ENCODE measurements at places on chromosomes 1 and 21.

GRCh38 chr1:12480748-12481362, 137.2 kb downstream of the DHRS3 start:
- no peak for DNase-seq

- DNase-seq, result no peak
Observed at GRCh38 chr1:178613271-178613945, 100.5 kb downstream of the TEX35 start.

- DNase-seq, result no peak
Observed at GRCh38 chr1:110265186-110265585, 55.1 kb downstream of the KCNC4 start.

- no peak for DNase-seq
Observed at GRCh38 chr1:232614811-232615210, 15.1 kb downstream of the SIPA1L2 start.

DNA sequence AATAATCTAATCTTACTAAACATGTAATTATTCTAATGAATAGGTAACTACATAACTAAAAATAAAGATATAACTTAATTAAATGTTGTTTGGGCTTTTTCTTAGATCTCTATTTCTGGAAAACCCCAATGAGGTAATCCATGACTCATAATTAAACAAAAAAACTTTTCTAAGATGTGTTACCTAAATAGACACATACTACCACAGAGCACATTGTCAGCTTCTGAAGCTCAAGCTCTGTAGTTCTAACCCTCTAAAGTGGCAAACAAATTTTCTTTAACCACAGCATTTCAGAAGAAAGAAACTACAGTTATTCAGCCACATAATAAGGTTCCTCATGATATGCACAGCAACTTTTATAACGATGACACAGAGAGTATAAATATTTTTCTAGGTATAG, 4.2 kb downstream of the OR6K3 start:
- no peak for DNase-seq

DNA sequence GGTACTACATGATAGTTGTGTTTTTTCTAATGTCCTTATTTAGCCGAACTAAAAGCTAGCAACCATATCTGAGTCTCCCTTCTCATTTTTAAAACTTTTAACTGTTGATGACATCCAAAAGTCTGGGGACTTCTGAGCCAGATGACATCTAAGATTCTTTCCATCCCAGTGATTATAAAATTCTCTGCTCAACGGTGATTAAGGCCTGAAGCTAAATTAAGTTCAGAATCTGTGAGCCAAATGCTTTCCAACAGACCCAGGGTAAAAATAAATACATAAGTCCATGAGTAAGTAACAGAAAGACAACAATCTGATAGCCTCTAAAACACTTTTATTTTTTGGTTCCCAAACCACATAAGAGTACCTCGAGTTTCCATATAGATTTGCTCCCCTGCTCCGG, 13.1 kb upstream of the PTP4A2 start:
- DNase-seq, result no peak

- no peak for DNase-seq
Observed at GRCh38 chr1:214935258-214935657, 147.3 kb upstream of the KCNK2 start.

DNA sequence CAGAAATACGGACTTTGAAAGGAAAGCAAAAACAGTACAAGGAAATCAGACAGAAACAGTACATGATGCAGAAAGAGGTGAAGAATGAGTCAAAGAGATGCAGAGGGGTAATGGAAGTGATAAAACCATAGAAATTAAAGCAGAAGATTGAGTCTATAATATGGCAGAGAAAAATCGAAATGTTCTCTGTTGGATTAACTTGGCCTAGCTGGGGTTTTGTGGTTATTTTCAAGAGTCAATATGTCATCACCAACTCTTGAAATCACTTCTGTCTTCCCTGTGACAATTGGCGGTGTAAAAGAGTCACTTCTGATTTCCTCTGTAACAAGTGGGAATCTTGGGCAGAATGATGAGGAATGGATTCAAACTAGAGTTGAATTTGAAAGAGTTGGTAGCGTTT, 7.4 kb downstream of the YTHDF2 start:
- DNase-seq, result no peak

DNA sequence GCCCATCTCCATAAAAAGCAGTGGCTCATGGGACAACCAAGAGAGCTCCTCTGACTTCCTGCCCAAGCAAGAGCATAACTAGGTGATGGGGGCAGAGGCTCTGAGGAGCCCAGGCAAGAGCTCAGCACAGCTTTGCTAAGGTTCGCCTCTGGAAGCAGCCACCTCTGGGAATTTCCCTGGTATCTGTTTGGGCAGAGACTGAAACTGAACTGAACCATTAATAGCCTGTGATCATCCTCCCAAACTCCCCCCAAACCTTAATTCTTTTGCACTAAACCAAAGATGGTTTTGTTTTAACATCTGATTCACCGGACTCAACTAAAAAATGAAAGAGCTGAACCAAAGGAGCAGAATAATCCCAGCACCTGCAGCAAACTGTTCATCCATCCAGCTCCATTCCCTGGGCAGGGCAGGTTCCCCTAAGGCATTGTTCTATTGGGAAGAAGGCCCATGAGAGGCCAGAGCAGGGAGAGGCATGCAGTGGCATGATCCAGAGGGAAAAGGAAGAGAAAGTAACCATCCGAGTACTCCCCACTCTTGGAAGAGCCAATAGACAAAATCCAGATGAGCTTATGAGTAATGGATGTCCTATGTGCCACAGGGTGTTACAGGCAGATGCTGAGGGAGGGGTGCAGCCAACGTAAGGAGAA, 77.8 kb upstream of the KAZN start:
- DNase-seq, result no peak

- no peak for DNase-seq
Observed at GRCh38 chr21:46667741-46668380, 32.4 kb downstream of the PRMT2 start.

- no peak for DNase-seq
Observed at GRCh38 chr1:183689762-183690204, 36.7 kb upstream of the APOBEC4 start.

DNA sequence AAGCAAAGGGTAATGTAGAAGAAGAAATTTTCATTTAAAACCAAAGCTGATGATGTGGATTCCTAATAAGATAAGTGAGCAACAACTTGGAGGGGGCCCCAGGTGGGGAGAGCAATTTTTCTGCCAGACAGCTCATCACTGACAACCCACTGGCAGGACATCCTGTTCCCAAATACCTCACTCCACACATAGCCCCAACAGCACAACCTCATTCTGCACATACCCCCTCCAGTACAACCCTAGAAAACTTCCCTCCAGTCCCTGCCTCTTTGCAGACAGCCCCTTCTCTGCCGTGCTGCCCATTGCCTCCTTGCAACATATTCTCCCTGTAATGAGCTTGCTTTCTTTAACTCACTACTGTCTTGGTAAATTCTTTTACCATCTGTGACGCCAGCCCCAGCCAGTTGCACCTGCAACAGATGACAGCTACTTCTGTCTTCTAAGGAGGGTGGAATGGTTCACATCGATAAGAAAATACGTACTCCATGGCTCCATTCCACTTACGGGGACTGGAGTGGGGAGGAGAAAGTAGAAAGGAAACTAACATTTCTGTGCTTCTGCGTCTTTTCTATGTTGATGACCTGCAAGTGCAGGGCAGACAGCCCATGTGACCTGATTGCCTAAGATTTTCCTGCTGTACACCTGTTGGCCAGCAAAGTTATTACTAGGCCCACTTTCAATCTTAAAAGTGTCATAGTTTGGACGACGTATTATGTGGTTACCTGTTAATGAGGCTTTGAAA, 14.7 kb downstream of the RHEX start:
- DNase-seq, result no peak

GRCh38 chr21:34039678-34040382, 33.5 kb upstream of the MRPS6 start:
- DNase-seq, result no peak

DNA sequence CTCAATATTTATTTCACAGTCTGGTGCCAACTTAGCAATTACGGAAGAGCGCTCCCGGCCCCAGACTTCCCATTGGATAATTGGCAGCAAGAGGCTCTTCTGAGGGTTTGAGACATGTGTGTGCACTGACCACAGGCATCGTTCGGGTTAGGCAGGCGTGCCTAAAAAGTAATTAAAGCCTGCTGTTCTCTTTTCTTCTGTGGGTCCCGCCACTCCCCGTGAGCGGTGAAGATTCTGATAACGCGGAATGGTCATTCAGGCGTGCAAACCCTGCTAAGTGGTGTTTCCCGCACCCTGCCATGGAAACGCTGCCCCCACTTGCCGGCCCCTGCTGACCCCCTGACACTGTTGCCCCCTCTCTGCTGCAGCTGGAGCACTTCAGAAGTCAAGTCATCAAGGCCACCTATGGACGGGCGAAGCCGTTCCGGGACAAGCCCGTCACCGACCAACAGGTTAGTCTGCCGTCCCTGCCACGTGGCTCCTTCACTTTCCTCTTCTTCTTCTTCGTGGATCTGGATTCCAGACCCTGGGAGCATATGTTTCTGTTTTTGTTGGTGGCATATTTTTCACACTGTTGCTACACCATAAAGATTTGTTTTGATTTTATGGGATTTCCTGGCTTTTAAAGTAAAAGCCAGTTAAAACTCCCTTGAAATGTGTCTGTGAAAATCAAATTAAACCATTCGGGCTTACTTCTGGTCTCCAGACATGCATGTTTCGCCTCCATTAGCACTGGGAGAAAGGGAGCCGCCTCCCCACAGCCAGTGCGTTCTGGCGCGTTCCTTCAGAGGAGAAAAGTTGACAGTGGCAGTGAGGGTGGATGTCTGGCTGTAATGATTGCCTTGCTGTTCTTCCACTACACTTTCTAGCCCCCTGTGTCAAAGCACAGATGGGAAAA, 79.9 kb downstream of the FHAD1 start:
- DNase-seq, result no peak

DNA sequence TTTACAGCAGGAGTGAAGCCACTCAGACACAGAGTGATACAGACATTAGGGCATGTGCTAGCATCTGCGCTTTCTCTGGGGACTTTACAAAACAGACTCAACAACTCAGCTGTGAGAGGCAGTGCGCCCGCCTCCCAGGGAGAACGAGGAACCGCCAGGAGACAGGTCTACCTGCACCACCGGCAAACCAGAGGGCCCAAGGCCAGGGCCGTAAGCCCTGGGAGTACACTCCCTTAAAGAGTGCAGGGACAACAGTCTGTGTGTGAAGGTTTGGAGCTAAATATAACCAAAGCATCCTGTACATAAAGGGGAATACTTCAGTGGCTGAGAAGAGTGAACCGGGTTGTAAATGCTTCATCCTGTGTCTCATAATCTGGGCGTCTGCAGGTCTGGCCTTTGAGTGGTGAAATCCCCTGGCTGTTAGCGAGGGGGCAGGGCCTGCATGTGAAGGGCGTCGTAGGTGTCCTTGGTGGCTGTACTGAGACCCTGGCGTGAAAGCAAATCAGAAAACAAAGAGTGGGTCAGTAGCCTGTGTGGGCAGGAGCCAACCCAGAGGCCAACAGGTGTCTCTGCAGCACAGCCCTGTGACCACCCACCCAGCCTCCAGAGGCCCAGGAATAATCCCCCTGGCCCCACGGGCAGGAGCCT, 86.9 kb downstream of the CD247 start:
- no peak for DNase-seq

DNA sequence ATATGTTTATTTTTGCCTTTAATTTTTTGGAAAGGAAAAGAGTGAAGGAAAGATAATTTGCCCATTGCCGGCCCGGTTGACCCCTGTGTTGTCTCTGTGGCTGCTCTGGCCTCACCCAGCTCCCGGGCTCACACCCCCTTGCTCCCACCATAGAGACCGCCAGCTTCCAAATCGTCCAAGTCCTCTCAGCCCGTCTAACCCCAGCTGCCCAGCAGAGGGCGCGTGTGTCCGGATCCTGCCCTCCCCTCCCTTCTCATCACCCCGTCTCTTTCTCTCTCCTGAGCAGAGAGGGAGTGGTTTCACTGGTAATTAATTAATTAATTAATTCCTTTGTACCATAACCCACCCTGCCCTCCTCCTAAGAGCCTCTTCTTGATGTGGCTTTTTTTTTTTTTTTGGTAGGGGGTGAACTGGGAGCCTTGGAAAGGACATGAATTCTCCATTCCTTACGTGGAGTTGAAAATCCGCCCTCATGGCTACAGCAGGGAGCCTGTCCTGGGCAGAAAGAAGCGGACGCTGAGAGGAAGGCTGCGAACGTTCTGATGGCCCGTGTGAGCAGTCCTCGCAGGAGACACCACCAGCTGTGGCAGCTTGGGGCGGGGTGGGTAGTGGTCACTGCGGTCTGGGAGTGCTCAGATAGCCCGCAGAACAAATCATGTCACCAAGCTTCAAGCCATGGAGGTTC, 45.9 kb downstream of the KIAA0040 start:
- peak; percentile 68 for DNase-seq

GRCh38 chr1:93960641-93961147, 51.5 kb upstream of the GCLM start:
- DNase-seq, result no peak

DNA sequence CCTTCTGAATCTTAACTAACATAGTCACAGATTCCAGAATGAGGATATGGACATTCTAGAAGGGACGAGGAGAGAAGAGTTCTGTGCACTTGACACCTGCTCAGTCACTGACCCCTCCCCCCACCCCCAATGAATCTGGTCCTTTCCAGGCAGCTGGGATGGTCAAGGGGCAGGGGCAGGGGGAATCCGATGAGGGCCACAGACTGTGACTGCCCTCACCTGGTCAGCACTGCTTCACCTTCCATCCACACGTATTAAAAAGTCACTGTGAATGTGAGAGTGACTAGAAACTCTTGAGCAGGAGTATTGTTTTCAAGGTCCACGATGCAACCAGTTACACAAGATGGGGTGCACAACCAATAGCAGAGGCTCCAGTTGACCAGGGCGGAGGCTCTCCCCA, 9.5 kb upstream of the PRAMEF12 start:
- DNase-seq, result no peak

GRCh38 chr1:96520579-96520947, 201.0 kb upstream of the PTBP2 start:
- no peak for DNase-seq

- no peak for DNase-seq
Observed at GRCh38 chr1:178189814-178190213, 95.9 kb downstream of the RASAL2 start.

- DNase-seq, result no peak
Observed at GRCh38 chr1:93824834-93825233, 54.2 kb downstream of the DNTTIP2 start.

- no peak for DNase-seq
Observed at GRCh38 chr21:18252680-18253079, 8.0 kb downstream of the CHODL start.

- peak; percentile 89 for DNase-seq
Observed at GRCh38 chr1:27284425-27285273, 37.3 kb upstream of the TMEM222 start.

- DNase-seq, result no peak
Observed at GRCh38 chr1:117642963-117643362, 37.1 kb downstream of the TENT5C start.

- no peak for DNase-seq
Observed at GRCh38 chr1:19756480-19756879, 43.2 kb downstream of the TMCO4 start.
